ENCODE measurements at places on chromosomes 3 and 15.

- peak; percentile 81 for DNase-seq
Measured at GRCh38 chr15:25710184-25710583, 152.9 kb downstream of the ATP10A start.

DNA sequence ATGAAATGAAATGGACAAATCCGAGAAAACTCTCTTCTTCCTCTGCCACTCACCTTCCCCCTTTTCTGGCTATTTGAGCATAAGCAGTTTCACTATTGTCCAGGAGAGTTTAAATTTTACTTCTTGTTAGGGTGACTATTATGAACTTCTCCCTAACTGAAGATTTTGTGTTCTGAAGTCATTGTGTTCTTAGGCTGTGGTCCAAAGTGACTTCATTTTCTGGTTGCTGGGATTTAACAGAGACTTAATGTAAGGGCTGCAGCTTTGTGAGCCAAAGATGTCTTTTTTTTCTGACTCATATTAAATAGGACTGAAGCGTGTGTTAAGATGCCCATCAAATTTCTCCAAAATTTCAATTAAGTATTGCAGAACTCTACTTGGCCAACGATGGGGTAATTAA, 46.5 kb upstream of the FSTL1 start:
- DNase-seq: no peak

GRCh38 chr3:103963599-103963998, 1403.1 kb upstream of the ALCAM start:
- no peak for DNase-seq

DNA sequence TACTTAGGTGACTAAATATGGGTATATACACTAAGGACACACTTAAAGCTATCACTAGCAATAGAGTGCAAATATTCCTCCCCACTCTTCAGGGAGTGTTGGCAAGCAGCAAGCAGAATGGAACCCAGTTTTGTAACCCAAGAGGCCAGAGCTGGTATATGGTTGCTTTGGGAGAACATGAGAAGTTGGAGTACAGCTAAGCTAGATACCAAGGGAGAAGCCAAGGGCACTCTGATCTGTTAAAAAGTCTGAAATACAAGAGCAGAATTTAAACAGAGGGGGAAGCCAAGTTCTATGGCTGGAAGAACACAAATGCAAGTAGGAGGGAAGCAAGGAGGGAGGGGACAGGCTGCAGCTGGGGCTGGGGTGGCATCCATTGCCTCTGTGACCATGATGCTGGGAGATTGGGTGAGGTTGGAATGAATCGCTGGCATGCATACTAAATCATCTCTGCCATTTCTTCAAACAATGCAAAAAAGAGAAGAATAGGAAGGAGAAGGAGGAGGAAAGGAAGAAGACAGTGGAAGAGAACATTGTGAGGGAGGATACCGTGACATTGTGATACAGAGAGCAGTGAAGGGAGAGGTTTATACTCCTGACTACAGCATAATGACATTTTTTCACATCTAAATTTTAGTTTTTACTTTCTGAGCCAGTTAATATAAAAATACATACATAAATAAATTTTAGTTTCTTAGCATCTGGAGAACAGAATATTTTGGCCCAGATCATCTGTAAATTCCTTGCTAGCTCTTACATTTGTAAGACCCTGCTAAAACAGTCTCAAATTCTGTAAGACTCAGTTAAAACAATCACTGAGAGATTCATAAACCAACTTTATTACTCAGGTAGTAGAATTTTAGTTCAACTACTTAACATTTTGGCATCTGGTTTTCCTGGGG, 9.0 kb upstream of the ANXA2 start:
- no peak for DNase-seq

DNA sequence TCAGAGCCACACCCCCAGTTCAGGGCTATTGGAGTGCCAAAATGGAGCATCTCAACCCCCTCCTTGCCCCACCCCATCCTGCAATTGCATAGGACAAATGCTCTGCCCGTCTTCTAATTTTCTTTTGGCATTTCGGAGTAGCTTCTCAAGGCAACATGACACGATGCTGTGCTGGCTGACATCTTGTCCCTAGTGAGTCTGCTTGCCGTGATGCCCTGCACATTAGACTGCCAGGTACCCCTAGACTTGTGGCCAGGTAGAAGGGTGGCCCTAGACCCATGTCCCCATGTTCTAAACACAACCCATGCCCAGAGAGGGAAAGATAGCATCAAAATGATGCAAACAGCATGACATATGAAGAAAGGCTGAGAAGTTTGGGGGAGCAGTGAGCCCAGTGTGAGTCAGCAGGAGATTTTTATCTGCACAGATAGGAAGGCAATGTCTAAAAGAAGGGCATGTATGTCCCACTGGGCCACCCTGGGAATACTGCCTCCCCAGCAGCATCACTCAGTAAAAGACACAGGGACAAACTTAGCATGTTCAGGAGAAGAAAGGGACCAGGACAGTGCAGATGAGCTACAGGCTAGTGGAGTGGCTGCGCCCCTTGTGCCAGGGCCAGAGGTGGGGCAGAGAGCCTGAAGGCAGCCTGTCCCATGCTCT, 36.8 kb downstream of the CA12 start:
- no peak for DNase-seq

- DNase-seq: no peak
Measured at GRCh38 chr3:19945534-19945933, 1.4 kb upstream of the RAB5A start.

Data from WTC11 (cell line).